Naive thymus-derived CD4-positive, alpha-beta T cell (primary cell): ENCODE measurements at places on chromosomes 7 and 10. TPM values are rescaled to one million over a fixed set of nuclear protein-coding genes. Genes with fewer than 3 reads are reported as not detected.
A peak's percentile ranks its signal among the peaks of the same experiment; 100 is the strongest.

C10orf67 gene
- not detected for total RNA-seq

GRCh38 chr10:68816796-68817412 is 10.4 kb upstream of the STOX1 start:
- no peak for DNase-seq

DNA sequence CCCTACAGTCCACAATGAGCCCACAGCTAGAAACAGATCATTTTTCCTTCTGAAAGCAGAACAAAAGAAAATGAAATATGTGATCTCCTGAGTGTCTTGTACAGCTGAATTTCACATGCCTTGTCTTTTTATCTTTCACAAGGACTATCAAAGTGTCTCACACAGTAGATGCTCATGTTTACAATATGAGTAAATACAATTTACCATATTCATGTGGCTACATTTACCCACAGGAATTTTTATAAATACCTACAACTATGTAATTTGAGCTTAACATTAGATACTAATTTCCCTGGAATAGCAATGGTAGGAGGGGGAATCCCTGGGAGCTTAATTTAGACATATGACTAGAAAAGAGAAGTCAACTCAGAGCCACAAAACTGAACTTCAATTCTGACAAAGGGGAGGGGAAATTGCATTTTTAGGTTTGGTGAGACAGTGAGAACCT is 186.2 kb downstream of the MACC1 start:
- no peak for DNase-seq

ADAM22 gene
- total RNA-seq, result 2.5 TPM

- DNase-seq, result no peak
These were observed 21.0 kb downstream of the OPTN start for GRCh38 chr10:13120786-13121499.

FMC1 gene
- 5.1 TPM for total RNA-seq

ADGRA1 gene
- not detected for total RNA-seq

GRID2IP gene
- 0.05 TPM in 1 of 2 replicates, not detected in the other for total RNA-seq

TSPAN12 gene
- total RNA-seq, result not detected

GRCh38 chr7:129055294-129055816 is 444 bp upstream of the TNPO3 start:
- no peak for DNase-seq

DNA sequence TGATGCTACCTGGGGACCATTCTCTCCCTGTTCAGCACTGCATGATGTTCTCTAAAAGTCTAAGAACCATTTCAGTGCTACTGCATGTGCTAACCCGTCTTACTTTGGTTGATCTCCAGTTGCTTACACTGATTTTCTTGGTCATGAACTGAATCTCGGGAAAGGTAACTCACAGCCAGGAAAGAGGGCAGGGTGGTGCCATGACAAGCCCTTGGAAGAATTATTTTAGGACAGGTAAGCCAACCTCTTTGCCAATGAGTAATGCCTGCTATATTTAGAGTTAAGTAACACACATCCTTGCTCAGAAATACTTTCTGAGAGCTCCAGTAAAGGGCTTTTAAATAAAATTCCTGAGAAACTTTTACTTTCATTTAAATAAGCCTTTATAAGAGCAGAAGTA is 126.7 kb downstream of the ARL4A start:
- no peak for DNase-seq

DNA sequence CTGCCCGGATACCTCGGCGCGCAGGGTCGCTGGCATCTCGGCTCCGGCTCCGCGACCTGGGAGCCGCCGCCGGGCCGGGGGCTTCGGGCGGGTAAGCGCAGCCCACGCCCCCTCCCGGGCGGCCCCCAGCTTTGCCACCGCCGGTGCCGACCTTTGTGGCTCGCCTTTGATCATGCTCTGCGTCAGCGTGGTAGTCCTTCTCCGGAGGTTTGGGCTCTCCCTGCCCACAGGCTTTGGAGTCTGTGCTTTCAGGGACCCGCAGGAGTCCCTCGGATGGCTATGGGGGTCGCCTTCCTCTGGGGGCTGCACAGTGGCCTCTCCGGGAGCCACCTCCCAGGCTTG is 7.3 kb downstream of the ATP6V1F start:
- no peak for DNase-seq

GRCh38 chr7:26691406-26691805 is 173.0 kb downstream of the SKAP2 start:
- no peak for DNase-seq

GRCh38 chr7:1466524-1467271 is 7.4 kb upstream of the MICALL2 start:
- no peak for DNase-seq

TUBAL3 gene
- total RNA-seq, result not detected

TMEM120A gene
- total RNA-seq, result 35.9 TPM

DNA sequence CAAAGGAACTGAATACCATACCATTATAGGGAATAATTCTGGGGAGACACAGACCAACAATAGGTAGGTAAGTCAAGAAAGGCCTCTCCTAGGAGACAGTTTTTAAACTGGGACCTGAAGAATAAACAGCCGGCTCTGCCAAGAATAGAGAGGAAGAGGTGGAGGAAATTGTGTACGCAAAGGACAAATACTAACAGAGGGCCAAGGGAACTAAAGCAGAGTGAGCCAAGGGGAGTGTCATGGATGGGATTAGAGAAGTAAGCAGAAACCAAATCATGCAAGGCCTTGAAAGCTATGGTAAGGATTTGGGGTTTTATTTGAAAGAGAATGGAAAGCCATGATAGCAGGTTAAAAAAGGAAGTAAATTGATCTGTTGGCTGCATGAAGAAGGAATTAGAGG is 18.1 kb upstream of the ITGB8 start:
- DNase-seq, result no peak

- DNase-seq, result no peak
These were observed 26.3 kb upstream of the SH3PXD2A start for GRCh38 chr10:103881416-103882284.

DNA sequence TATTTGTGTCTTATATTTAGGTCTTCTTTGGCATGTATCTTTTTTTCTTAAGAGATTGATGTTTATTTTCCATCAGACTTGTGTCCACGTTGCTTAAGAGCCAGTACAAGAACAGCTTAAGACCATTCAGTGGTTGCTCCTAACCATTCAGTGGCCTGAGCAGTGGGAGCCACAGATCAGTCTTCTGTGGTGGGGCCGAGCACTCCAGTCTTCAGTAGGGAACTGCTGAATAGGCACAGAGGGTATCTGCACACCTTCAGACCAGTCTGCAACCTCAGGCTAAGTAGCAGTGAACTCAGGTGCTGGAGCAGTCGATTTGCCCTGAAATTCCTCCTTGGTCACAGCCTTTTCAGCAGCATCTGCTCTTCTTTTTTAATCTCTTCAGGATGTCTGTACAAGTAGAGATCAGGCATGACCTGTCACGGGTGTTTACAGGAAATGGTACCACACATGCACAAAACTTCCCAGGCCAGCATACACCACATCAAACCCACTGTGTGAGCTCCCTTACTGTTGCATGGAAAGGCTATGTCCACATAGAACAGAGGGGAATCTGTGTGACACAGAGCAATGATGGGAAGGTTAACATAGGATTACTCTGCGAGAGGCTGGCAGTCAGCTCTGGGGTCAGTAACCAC is 51.5 kb downstream of the FAM107B start:
- peak; percentile 26 for DNase-seq

FRAT1 gene
- total RNA-seq, result 21.8 TPM

MOGAT3 gene
- not detected for total RNA-seq

TSPAN14 gene
- total RNA-seq, result 161 TPM

- DNase-seq, result no peak
These were observed 61.2 kb downstream of the INHBA start for GRCh38 chr7:41641665-41642014.

DNA sequence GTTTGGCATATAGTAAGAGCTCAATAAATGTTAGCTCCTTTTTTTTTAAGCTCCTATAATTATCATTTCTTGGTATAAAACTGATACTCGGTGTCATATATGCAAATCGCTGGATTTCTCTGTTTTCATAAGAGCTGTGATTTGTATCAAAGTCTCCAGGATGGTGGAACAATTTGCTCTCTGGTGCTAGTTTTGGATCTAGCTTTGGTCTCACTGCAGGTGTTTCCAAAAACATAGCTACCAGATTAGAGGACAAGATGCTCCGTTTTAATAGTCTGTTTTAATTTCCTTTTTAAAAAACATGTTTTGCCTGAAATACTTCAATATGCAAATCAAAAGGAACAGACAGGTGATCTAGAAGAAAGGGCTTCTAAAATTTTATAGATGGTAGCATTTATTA is 25.3 kb downstream of the ADAM22 start:
- no peak for DNase-seq

LEP gene
- total RNA-seq, result not detected

- no peak for DNase-seq
These were observed 171.6 kb upstream of the MKI67 start for GRCh38 chr10:128297709-128298378.

GRCh38 chr7:1922071-1922869 is 252.2 kb downstream of the ELFN1 start:
- no peak for DNase-seq

BAMBI gene
- total RNA-seq, result 1.4 TPM

GRCh38 chr10:51430506-51430905 is 268.9 kb downstream of the CSTF2T start:
- DNase-seq, result no peak

CAMK1D gene
- total RNA-seq, result 18.7 TPM

DNA sequence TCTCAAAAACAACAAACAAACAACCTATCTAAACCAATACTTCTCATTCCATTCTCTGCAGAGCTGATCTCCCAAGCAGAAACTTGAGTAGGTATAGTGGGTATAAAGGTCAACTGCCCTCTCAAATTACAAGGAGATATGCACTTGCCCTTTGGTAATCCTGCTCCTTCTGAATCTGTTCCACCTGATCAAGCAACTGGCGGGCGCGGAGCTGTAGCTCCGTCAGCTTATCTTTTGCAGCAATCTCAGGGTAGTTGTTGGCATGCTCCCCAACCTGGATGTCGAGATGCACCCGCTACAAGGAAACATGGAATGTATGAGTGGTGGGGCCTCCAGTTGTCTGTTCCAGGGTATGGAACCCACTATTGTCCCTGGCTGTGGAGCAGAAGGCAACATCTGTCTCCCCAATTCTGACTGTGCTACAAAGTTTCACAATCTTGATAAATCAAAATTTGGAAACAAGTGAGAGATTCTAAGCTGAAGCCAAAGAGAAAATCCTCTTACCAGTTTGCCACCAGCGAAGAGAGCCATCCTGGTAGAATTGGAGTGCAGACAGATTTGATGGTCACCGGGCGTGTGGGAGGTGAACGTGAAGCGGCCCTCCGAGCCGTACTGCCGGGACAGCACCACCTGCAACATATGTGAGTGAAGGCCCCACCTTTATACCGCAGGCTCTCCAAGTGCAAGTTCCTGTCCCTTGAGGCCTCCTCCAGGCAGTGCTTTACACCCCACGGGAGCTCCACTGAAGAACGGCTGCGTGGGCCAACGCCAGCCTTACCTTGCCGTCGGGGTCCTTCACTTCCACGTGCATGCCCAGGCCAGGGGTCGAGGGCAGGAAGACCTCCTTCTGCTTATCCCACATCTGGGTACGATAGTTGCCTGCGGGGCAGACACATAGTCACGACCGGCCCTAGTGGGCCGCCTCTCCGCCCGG is 819 bp downstream of the TMED4 start:
- peak; percentile 54 for DNase-seq

NYAP1 gene
- total RNA-seq, result 0.46 TPM

DNA sequence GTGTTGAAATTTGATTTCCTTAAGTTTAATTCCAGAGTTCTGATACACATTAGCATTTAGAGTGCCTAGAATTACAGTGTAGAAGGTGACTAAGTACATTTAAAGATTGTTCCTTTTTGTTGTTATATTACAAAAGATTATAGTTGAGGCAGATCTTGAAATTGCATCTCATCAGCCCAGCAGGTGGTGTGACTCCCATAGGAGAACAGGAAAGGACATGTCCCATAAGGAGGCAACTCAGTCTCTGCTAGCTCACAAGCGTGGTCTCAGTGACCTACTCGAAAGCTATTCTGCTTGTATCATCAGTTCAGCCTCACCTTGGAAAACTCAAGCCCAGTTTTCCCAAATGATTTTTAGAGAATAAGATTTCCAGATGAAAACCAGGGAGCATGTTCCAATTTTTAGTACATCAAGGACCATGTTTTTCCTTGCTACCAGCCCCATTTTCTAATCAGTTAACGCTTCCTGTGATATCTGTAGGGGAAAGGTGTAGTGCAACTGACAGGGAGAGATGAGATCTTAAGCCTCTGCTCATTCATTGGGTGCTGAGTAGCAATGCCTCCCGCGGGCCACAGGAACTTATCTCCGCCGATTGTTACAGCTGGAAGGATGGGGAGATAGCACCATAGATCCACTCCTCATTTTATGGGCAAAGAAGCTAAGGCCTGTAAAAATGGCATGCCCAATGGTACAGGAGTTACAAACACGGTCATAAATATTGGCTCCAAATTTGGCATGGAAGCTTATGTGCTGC is 1.1 kb upstream of the GNAI1 start:
- no peak for DNase-seq

DNA sequence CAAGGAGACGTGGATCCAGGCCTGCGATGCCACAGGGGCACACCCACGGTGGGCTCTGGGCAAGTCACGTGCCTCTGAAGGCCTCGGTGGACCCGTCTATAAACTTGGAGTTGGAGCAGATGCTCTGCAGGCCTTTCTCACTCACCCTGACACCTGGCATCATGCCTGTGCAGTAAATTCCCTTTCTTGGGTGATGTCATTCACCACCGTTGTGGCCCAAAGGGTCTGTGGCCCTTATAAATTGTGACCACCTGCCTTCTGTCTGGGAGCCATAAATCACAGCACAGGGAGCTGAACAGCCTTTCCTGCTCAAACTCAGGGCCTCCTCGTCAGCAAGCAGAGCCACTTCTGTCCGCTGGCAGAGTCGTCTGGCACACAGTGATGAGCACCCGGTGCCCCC is 52.2 kb downstream of the GPAM start:
- DNase-seq, result no peak

KEL gene
- 1.5 TPM for total RNA-seq

- no peak for DNase-seq
These were observed 160.9 kb upstream of the GDF10 start for GRCh38 chr10:47139121-47139520.

DNA sequence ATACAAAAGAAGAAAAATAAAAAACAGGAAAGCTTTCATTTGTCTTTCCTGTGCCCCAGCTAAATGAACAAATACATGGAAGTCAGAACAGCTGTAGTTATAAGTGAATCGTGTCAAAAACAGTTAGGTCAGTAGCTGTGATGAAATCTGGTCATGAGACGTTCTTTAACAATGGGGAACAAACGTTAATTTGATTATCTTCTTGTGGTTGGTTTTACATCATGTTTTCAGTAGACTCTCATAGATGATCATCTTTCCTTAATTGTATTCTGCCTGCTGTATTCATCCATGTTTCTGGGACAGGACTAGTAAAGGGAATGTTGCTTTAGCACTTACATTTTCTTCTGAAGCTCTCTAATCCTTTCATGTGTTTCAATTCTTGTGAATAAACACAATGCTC is 97.0 kb downstream of the PCLO start:
- no peak for DNase-seq

- peak; percentile 46 for DNase-seq
These were observed 133.3 kb upstream of the SAMD8 start for GRCh38 chr10:74977913-74978847.

CYP2C19 gene
- total RNA-seq, result not detected

DNA sequence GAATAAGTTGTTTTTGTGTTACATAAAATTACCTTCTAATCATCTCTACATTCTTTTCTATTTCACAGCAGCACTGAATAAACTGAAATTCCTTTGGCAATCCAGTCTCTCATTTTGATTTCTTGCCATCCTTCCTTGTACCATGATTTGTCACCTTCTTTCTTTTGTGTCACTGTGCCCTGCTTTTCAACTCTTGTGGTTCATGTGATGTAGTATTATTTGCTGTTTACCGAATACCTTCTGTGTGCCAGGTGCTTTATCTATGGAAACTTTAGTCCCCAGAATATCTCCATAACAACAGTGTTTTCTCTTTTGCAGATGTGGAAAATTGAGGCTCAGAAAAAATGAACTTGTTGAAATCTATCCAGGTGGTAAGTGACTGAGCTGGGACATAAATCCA is 220.3 kb downstream of the STK31 start:
- DNase-seq, result no peak
